BJ (cell line): ENCODE measurements at places on chromosomes 11 and 22. TPM values are rescaled to one million over a fixed set of nuclear protein-coding genes. Genes with fewer than 3 reads are reported as not detected.

GRCh38 chr22:38311323-38311620 is 6.0 kb downstream of the CSNK1E start:
- no peak for DNase-seq

GRCh38 chr11:86230921-86231434 is 13.6 kb upstream of the EED start:
- no peak for DNase-seq

DNA sequence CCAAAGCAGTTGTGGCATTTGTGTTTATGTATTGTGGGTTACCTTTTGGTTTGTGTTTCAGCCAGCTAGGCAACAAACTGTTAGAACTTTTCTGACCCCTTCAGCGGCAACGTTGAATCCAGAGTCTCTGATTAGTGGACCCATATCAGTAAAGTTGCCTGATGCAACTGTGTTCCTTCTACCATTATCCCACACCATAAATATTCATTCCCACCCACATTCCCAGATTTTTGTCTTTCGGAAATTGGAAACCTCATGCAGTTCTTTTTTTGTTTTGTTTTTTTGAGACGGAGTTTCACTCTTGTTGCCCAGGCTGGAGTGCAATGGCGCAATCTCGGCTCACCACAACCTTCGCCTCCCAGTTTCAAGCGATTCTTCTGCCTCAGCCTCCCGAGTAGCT is 30.7 kb upstream of the RBX1 start:
- no peak for DNase-seq

- DNase-seq = no peak
Observed at GRCh38 chr11:1673446-1674172, 23.4 kb upstream of the KRTAP5-6 start.

DNA sequence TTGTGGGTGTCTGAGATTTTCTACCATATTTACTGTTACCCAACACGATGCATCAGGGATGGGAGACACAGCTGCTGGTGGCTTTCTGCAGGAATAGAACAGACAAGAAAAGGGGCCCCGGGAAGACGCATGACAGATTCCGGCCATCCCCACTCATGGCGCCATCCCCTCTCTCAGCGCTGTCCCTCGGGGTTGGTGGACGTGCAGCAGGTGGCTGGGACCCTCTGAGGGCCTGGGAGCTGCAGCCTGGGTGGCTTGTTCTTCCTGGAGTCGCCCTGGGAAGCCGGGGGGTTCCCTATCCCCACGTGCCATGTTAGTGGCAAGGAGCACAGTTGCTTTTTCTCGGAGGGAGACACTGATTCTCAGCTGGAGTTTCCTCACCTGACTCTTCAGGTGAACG is 1123.3 kb downstream of the BRD1 start:
- no peak for DNase-seq

DNA sequence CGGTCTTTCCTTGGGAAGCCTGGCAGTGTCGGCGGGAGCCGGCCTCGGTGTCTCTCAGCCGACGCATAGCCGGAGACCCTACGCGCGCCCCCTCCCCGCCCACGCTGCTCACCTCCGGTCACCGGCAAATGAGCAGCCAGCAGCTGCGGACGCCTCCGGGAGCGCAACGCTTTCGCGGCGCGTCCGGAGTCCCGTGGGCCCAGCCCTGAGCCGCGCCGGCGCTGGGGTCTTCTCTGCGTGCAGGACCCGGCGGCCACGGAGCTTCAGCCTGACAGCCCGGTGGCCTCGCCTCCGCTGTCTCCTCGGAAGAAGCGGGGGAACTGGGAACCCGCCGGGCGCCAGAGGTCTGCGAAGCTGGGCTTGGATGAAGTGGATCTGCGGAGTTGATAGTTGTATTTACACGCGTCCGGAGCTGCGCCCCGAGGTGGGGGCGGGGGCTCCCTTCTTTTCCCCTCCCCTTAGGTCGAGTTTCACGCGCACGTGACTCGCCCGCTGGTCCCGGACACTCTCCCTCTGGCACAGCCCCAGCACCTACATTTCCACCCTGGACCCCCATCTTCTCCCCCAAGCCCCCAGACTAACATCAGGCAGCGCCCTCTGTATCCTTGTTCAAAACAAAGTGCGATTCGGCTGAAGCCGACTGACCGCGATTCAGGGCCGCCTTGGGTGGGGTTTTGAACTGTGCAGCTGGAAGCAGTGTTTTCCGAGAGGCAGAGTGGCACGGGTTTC is at the start of gene SLC43A1:
Gene SLC43A1 (minus strand): TSS at position 371 of the 729 bp plus-strand sequence. CDS start 1,591 bp downstream, outside the sequence.
- no peak for DNase-seq

DNA sequence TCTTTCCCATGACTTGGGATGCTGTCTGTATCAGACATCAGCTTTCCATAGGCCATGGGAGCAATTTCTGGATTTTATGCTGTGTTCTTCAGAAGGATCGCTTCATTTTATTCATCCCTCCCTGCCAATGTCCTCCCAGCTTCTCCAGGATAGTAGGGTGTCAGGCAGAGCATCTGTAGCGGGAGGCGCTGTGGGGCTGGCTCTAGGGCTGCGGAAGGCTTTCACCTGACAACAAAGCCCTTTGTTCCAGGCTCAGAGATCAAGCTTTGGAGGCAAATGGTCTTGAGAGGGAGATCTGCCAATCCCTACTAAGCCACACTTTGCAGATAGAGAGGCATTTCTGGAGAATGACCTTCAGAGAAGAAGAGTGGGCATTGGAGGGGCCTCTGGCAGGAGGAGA is 29.5 kb upstream of the FTH1 start:
- DNase-seq = no peak

DNA sequence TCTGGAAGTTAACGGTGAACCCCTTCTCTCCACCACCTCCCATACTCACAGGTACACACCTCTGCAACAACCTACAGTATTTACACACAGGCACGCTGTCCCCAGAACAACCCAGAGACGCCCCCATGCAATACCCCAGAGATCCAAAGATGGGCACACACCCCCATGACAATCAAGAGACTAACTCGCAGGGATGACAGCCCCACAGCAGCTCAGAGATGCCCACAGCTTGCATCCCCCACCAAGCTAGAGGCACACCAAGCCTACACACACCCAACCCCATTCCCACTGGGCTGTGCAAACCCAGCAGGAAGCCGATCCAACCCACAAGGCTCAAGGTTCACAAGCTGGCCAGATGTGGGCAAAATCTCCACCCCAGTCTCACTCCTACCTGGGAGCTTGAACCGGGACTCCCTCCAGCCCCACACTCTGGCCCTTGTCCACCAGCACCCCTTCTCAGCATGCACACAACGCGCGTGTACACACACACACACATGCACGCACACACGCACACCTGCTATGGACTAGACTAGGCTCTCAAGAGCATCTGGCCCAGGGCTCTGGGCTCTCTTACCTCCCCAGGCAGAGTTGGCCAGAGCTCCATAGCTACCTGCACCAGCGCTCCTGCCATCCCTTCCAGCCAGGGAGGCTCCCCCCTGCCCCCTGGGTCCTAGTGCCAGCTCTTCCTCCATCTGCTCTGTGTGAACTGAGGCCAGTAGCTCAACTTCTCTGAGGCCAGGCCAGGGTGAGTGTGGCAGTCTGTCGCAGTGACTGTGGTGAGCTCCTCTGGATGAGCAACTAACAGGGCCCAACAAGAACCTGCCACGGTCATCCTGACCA is 11.5 kb downstream of the STARD10 start:
- no peak for DNase-seq

DNA sequence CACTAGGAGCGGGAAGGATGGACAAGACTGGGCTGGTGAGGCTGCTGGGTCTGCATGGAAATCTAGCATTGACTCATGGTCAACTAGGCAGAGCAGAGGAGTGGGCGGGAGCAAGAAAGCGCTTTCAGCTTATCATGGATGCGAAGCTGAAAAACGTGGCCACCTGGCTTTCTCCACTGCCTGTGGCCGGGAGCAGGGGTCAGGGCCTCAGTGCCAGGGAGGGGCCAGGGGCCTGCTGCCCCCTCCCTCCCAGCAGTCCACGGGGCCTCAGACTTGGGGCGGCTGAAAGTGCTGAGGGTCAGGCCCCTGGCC is 45.5 kb downstream of the ALX4 start:
- DNase-seq = no peak

DNA sequence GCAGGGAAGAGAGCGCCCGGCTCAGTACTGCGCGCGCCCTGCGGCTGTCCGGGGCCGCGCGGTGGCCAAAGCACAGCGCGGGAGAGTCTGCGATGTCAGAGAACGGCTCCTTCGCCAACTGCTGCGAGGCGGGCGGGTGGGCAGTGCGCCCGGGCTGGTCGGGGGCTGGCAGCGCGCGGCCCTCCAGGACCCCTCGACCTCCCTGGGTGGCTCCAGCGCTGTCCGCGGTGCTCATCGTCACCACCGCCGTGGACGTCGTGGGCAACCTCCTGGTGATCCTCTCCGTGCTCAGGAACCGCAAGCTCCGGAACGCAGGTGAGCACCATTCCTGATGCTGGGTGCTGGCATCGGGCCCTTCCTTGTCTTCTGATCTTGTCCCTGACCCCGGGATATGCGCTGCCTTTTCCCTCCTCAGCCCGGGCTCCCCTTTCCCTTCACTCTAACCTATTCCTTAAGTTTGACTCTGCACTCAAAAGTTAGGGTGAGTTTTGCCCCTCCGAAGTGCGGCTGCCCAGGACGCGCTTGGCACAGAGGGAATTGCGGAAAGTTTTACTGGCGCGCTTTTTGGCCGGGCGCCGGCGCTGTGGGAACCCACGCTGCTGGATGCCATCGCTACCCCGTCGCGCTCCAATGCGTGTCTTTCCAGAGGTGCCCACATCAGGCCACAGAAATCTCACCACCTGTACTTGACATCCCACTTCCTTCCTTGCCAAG is at the start of gene MTNR1B:
Gene MTNR1B (plus strand): TSS at position 18 of the 714 bp plus-strand sequence. CDS start 75 bp downstream, at position 93.
- DNase-seq = no peak

DNA sequence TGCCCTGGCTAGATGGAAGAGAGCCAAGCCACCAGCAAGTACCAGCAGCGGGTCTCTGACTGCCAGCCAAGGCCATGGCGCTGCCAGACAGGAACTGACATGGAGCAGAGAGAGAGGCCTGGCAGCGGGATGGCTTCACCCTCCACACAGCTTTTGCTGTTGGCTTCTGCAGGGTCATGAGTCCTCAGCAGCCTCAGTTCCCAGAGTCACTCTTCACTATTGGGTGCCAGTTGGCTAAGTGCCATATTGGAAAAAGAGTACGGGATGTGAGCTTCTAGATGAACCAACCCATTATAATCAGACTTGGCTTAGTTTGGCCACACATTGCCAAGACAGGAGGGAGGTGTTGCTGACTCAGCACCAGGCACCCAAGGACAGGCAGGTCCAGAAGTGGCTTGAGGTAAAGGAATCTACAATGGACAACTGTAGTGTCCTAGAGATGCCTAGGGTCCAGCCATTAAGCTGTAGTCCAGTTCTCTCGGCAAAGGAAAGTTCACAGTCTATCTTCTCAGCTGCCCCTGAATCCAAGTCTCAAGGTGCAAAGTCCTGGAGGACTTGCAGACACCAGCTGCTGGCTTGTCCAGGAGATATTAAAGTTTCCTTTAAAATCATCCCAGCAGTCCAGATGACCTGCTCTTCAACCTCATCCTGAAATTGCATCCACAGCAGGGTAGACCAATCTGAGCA is 40.7 kb upstream of the POU2AF1 start:
- DNase-seq = no peak

- DNase-seq = no peak
Observed at GRCh38 chr11:8731647-8732323, 49.2 kb downstream of the RPL27A start.

GRCh38 chr11:118740892-118741291 is 50.1 kb downstream of the DDX6 start:
- DNase-seq = no peak

GRCh38 chr11:23644443-23644842 is 784.2 kb upstream of the CCDC179 start:
- DNase-seq = no peak

GRCh38 chr11:80155412-80156017 is 714.7 kb upstream of the TENM4 start:
- no peak for DNase-seq

DNA sequence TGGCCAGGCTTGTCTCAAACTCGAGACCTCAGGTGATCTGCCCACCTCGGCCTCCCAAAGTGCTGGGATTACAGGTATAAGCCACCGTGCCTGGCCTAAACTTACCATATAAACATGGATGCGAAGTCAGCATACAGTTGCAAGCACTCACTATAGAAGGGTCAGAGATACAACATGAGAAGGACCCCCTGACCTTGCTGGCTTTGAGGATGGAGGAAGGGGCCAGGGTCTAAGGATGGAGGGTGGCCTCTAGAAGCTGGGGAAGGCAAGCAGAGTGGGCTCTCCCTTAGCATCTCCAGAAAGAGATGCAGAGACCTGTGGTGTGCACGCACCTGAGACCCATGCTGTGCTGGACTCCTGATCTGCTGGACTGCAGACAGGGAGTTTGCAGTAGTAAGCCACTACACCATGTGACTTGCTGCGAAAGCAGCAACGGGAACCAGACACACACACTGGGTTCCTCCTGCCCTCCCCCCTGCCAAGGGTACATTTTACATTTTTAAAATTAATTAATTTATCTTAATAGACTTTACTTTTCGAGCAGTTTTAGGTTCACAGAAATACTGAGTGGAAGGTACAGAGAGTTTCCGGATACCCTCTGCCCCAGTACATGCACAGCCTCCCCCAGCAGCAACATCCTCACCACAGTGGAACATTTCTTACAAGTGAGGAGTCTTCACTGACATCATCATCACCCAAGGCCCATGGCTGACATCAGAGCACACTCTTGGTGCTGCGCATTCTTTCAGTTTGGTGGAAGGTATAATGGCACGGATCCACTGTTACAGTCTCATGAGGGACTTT is 170.1 kb upstream of the B3GAT1 start:
- DNase-seq = no peak

FAM180B gene
- not detected in 2 replicates for polyA plus RNA-seq

TTC28 gene
- polyA plus RNA-seq = 5.6 and 8.7 TPM in 2 replicates

NRIP3 gene
- 4.7 and 7.1 TPM in 2 replicates for polyA plus RNA-seq

CBLIF gene
- not detected in 2 replicates for polyA plus RNA-seq

SLC22A12 gene
- polyA plus RNA-seq = not detected in 2 replicates
